ENCODE measurements at places on chromosomes 16 and 17. TPM values are rescaled to one million over a fixed set of nuclear protein-coding genes. Genes with fewer than 3 reads are reported as not detected.

- DNase-seq, result no peak
Measured at GRCh38 chr16:25013751-25014499, 1.2 kb downstream of the ARHGAP17 start.

DNA sequence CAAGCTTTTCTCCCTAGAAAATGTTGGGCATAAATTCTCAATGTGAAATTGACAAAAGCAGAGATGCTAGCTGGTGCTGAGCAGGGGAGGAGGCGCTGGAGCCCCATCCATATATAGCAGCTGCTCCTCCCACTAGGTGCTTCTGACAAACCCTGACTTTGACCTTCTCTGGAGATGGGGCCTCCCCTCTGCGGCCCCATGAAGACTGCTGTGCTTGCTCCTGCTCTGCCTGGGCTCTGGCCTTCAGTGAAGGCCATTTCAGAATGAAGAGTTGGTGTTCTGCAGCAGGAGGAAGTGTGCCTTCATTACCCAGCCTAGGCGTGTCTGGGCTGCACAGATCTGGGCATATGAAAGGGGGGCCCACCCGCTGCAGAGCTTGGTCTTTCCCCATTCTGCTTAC lies 29.7 kb downstream of the ASIC2 start:
- no peak for DNase-seq

Gene TEKT5
- 0.64 TPM for polyA plus RNA-seq

DNA sequence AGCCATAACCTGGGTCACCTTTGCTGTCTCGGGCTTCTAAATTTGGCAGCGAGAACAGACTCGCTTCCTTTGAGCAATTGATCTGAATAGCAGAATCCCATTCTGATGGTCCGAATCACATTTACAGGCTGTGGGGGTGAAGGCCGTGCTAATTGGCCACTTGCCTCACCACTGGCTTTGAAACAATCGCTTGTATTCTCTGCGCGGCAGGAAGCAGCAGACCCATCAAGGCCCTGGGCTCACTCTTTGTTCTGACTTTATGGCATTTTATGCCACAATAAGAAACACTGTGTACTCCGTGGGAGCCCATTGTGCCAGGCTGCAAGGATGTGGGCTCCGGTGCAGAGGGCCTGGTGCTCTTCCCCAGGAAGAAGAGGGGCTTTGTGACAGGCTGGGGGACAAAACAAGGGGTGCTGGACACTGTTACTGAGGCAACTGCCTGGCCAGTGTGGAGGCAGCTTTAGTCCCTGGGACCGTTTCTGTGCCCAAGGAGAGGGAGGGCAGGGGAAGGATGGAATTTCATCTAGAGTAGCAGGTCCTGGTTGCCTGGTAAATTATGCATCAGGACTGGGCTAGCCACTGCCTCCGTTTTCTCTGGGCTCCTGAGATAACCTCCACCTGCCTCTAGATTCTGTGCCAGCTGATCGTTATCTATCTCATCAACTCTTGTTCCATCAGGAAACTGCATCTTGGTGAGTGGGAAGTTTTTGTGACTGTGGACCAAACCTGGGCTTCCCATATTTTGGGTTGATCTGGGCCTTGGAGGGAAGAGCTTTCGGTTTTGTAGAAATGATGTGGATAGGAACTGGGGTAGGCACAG lies 78.5 kb downstream of the MRC2 start:
- DNase-seq, result no peak

Gene GSDMA
- polyA plus RNA-seq, result 1.7 TPM

Gene GPR179
- 0.06 TPM for polyA plus RNA-seq

GRCh38 chr17:47184681-47185080 lies 4.4 kb downstream of the CDC27 start:
- DNase-seq, result no peak

GRCh38 chr16:56225017-56225742 lies 33.9 kb downstream of the GNAO1 start:
- DNase-seq, result no peak

Gene C17orf113
- polyA plus RNA-seq, result 3.6 TPM

DNA sequence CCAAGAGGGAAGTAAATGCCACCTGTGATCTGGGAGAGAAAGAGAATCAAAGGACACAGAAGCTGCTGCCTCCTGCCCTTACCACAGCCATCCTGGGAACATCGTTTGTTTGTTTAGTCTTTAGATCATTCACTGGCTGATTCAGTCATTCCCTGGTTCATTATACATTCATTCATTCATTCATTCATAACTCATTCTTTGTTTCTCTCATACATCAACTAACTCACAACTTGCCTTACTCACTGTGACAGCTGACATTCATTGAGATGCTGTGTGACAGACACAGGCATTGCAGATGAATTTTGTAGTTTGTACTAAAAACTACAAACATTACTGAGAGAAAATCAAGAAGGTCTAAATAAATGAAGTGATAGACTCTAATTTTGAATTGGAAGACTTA lies 291.0 kb upstream of the TNRC6C start:
- no peak for DNase-seq
